NCI-H1436 (cell line): ENCODE measurements at places on chromosomes 1 and 21.

DNA sequence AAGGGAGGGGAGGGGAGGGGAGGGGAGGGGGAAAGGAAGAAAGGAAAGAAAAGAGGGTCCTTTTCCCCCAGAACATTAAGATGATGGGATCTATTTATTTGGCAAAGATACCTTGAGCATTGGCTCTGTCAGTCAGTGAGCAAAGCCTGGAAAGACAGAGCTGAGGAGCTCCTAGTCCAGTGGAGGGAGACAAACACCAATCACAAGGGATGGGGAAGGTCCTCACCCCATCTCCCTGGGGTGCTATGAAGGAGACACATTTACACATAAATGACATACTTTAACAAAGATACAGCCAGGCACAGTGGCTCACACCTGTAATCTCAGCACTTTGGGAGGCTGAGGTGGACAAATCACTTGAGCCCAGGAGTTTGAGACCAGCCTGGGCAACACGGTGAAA is 154.9 kb upstream of the TIAM1 start:
- DNase-seq = no peak

- no peak for DNase-seq
These were observed 84.5 kb downstream of the PLXNA2 start for GRCh38 chr1:208159555-208160258.

GRCh38 chr1:201226859-201227488 is 36.4 kb downstream of the IGFN1 start:
- DNase-seq = no peak

- peak; percentile 41 for DNase-seq
These were observed 108.3 kb downstream of the KCND3 start for GRCh38 chr1:111880881-111881837.

DNA sequence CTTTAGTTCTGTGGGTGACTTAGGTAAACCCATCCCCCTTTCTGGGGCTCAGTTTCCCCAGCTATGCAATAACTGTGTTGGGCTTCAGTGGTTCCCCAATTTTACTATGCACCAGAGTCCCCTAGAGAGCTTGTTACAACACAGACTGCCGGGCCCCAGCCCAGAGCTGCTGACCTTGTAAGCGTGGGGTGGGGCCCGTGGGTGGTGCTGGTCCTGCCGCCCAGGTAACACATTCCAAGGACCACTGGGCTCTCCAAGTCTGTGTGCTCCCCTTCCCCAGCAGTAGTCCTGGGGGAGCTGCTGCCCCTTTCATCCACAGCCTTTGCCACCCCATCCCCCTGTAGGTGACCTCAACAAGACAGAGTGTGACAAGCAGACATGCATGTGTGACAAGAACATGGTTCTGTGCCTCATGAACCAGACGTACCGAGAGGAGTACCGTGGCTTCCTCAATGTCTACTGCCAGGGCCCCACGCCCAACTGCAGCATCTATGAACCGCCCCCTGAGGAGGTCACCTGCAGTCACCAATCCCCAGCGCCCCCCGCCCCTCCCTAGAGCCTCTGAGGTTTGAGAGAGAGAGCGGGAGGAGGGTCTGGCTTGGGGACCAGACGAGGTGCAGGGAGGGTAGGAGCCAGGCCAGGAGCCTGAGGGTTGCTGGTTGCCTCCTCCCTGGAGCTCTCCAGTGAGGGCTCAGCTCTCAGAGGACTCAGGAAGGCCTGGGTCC is 8.9 kb downstream of the PLA2G2F start:
- DNase-seq = no peak

GRCh38 chr1:46576596-46576995 is 25.1 kb upstream of the KNCN start:
- no peak for DNase-seq

GRCh38 chr1:173117761-173118160 is 67.0 kb upstream of the TNFSF18 start:
- DNase-seq = no peak

GRCh38 chr21:33007747-33008146 is 18.0 kb upstream of the OLIG2 start:
- DNase-seq = no peak

- no peak for DNase-seq
These were observed 185.1 kb downstream of the FOXD2 start for GRCh38 chr1:47622776-47623556.

- no peak for DNase-seq
These were observed 60.3 kb downstream of the UBE2T start for GRCh38 chr1:202281316-202282024.

DNA sequence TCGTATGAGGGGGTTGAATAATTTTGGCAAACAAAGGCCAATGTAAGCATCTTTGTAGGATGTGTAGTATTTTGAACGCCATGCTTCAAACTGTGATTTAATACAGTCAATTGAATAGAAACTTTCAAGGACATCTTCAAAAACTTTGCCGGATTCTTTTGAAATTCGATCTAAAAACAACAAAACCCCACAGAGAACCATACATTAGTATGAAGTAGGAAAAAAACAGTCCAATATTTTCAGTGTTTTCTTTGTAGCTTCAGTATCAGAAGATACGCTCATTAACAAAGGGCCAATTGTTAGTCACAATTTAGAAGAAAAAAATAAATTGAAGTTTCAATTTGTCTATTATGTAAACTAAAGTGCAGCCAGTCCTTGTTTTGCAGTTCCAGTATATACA is 20.7 kb upstream of the SYNJ1 start:
- no peak for DNase-seq

DNA sequence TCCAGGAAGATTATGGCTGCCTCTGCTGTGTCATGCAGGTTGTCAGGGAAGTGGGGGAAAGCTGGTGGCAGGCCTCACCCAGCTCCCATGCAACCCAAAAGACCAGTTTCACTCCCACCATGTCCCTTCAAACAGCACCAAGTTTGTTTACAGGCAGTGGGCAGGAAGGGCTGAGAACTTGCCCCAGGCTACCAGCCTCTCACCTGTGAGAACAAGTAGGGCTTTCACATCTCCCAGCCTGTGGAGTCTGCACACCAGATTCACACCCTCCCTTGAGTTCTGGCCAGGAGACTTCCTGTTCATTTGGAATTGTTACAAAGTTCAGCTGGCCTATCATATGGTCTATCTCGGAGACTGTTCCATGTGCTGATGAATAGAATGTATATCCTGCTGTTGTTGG is 27.8 kb downstream of the RPAP2 start:
- DNase-seq = no peak

GRCh38 chr1:61158591-61158990 is 76.2 kb downstream of the NFIA start:
- no peak for DNase-seq

DNA sequence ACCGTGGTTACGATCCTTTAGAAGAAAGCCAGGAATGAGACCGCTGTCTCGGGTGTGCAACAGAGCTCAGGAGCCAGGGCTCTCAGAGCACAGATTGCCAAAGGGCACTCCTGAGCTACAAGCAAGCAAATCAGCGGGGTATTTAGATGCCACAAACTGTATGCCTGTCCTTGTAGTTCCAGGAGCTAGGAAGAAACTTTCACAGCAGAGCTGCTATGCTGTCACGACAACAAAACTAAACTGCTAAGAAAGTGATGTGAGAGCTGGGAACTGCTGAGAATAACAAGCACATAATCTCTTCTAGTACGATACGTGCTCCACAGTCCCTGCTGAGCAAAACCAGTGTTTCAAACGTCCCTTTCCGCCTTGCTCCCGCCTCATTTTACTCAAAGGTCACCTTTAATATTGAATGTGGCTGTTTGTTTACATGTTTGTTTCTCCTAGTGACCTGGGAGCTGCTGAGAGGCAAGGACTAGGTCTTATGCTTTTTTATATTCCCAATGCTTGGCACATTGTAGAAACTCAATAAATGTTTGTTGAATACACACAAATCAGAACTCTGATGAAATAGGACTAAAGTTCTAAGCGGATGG is 14.7 kb downstream of the GREM2 start:
- no peak for DNase-seq

- no peak for DNase-seq
These were observed 2.8 kb upstream of the EFHD2 start for GRCh38 chr1:15406614-15407559.

GRCh38 chr1:232938926-232939325 is 11.5 kb upstream of the NTPCR start:
- no peak for DNase-seq

GRCh38 chr21:45020629-45021427 is 53.6 kb upstream of the ADARB1 start:
- DNase-seq = no peak

GRCh38 chr1:64563958-64564565 is 94.1 kb downstream of the CACHD1 start:
- no peak for DNase-seq

- no peak for DNase-seq
These were observed 124.6 kb downstream of the BACH1 start for GRCh38 chr21:29423099-29423870.

DNA sequence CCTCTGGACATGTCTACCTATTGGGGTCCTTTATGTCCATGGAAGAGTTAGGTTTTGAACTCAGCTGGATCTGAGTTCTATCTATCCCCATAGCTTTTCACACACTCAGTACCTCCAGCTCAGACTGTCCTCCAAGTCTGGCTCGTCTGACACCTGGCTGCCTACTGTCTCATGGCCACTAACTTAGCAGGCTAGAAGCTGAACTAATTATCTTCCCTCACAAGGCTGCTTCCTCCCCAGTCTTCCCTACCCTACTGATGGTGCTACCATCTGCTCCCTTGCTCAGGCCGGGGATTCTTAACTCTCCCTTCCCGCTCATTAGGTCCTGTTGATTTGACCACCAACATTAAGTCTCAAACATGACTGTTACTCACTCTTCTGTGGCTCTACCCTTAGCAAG is 13.4 kb downstream of the VANGL2 start:
- no peak for DNase-seq

DNA sequence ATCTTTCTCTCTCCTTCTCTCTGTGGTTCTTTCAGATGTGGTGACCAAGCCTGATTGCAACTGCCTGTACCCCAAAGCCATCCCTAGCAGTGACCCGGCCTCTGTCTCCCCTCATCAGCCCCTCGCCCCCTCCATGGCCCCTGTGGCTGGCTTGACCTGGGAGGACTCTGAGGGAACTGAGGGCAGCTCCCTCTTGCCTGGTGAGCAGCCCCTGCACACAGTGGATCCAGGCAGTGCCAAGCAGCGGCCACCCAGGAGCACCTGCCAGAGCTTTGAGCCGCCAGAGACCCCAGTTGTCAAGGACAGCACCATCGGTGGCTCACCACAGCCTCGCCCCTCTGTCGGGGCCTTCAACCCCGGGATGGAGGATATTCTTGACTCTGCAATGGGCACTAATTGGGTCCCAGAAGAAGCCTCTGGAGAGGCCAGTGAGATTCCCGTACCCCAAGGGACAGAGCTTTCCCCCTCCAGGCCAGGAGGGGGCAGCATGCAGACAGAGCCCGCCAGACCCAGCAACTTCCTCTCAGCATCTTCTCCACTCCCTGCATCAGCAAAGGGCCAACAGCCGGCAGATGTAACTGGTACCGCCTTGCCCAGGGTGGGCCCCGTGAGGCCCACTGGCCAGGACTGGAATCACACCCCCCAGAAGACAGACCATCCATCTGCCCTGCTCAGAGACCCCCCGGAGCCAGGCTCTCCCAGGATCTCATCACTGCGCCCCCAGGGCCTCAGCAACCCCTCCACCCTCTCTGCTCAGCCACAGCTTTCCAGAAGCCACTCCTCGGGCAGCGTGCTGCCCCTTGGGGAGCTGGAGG is 12.7 kb downstream of the CSF1 start:
- no peak for DNase-seq

- DNase-seq = no peak
These were observed 26.2 kb downstream of the ATP1B1 start for GRCh38 chr1:169132512-169133227.

DNA sequence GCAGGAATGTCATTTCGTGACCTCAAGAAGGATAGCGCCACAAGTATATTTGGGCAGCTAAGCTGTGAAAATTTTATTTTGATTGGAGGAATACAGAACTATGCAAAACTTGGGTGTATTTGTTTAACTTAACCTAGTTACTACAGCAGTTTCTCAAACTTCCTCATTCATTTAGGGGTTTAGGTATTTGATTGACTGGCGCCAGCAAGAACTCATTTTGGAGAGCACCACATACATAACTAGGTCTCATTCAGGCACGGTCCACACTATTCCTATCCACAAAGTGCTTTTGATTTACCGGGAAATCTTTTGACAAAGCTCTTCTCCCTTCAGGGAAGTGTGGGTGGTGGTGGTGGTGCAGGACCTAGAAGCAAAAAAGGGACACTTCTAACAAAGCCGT is 155.1 kb upstream of the NRIP1 start:
- no peak for DNase-seq

- no peak for DNase-seq
These were observed 17.9 kb upstream of the DYRK1A start for GRCh38 chr21:37348664-37349063.

DNA sequence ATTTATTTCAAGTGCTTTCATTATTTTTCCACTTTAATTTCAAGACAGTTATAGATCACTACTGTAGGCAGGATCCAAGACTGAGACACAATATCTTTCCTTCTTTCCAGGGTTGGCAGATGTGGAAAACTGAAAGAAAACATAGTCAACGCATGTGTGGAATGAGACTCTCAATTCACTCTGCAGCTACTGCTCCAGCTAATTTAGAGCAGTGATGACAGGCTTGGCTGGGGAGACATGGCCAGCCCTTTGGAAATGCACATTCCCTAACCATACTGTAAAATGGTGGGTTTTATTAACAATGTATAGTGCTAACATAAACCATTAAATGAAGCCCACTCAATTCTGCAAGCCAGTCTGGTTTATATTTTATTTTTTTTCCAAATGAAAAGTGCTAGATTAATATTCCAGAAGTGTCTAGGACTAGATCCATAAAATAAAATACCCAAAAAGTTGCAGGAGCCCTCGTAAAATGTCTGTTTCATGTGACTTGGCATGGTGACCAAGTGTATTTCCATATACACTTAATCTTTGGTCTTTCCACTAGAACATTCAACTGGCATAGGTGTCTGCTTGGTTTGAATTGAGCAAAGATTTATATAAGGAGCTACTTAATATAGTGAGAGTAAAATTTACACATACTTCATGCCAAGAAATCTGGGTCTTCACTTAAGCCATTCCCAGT is 32.9 kb downstream of the COL11A1 start:
- DNase-seq = no peak

- no peak for DNase-seq
These were observed 6.9 kb upstream of the IL22RA1 start for GRCh38 chr1:24149866-24150233.

DNA sequence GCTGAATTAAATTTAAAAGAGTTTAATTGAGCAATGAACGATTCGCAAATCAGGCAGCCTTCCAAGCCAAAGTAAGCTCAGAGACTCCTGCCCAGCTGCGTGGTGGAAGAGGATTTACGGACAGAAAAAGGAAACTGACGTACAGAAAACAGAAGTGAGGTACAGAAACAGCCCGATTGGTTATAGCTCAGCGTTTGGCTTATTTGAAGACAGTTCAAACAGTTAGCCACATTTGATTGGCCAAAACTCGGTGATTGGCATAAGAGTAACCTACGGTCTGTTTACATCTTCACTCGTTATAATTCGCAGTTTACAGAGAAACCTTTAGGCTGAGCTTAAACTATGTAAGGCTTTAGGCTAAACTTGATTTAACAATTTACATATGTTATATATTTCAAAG is 46.9 kb downstream of the CR1L start:
- DNase-seq = no peak

DNA sequence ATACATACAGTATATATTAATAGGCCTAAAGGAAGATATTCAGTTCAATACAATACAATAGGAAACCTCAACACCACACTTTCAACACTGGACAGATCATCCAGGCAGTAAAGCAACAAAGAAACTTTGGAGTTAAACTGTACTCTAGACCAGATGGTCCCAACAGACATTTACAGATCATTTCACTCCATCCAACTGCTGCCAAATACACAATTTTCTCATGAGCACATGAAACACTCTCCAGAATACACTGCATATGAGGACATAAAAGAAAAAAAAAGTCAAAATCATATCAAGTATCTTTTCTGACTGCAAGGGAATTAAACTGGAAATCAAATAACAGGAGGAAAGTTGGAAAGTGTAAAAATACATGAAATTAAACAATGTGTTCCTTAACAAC is 607.5 kb upstream of the BRINP3 start:
- DNase-seq = no peak
